GM19239 (cell line): ENCODE measurements at places on chromosomes 7 and 10.
A peak's percentile ranks its signal among the peaks of the same experiment; 100 is the strongest.

GRCh38 chr10:42999385-43000020 is 77.4 kb upstream of the RET start:
- no peak for DNase-seq

DNA sequence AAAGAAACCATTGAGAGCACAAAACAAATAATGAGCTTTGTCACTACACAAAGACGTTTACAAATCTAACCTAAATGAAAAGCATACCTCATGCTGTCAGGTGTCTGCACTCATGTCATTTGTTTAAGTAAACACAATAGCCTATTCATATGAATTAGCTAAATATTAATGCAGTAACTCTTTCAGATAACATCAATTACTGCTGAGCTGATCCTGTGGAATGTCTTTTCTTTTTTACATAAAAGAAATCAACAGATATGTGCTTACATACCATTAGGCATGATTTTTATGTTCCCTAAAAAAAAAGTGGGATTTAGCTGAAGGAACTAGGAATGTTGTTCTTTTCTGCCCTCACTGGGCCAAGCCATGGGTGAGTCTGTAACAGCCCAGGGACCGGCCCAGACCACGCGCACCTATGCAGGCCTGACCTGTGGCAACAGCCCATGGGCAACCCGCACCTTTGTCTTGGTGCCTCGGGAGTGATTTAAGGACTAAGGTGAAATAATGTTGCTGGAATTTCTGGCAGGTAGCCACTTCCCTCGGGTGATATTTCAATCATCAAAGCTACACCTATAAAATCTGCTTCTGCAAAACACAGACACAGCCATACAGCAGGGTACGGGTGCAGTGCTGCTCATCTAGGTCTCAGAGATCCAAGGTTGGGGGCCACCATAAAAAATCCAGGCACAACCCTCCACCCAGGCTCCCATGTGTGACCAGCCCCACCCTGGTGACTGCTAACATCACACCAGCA is 44.6 kb downstream of the FGFR2 start:
- DNase-seq = no peak

GRCh38 chr10:29257106-29257783 is 31.6 kb upstream of the LYZL1 start:
- DNase-seq = no peak

DNA sequence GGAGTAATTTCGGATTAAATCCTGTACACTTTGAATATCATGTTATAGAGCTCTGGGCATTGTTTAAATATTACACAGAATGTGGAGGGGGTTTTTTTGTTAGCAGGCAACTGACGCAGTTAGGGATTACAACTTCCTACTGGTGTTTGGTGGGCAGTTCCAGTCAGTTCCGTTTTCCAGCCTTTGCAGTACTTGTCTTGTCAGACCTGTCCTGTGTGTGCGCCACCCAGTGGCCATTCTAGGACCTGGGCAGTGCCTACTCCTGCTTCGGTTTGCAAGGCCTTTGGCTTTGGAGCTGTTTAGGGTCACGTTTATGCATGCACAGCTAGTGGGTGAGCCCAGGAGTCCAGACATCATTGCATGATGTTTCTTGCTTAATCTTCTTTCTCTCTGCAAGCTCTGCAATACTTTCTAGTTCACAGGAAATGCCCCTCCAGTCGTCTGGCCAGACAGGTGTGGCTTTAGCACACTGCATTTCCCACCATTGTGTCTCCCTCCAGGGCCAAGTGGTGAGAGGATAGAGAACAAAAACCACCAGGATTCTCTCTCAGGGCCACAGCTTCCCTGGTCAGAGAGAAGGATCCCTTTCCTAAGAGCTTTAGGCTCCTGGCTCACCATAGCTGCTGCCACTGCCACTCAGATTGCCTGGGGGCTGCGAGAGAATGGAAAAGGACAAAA is 96.5 kb upstream of the TARP start:
- DNase-seq = peak; percentile 40

DNA sequence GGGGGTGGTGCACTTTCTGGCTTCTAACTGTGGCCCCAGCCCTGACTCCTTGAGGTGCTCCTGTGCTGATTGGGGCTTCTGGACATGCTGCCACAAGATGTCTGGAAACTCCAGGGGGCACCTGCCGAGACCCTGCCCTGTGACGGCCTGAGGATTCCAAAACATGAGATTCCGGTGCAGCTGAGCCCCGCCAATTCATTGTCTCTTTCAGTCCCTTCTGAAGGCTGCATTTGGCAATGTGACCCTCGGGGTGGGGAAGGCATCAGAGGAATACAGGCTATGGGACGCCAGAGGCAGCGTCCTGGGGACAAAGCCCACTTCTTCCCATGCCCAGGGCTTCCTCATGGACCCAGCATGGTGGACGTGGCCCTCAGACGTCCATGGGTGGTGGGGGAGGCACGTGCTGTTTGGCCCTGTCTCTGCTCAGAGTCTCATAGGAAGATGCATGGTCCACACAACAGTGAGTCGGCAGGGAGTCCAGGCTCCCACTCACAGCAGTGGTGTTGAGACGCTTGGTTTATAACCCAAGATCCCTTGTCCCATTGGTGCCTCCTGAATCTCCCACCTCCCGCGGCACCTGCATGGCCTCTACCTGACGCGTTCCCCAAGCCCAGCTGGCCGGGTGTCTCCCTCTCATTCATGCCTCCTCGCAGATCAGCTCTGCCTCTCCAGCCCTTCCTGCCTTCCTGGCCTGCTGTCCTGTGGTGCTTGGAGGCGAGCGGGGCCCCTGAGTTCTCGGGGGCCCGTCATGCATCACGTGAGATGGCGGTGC is 129.9 kb downstream of the WDR37 start:
- DNase-seq = no peak
